HEK293T (cell line): ENCODE measurements at places on chromosomes 2 and 18.

DNA sequence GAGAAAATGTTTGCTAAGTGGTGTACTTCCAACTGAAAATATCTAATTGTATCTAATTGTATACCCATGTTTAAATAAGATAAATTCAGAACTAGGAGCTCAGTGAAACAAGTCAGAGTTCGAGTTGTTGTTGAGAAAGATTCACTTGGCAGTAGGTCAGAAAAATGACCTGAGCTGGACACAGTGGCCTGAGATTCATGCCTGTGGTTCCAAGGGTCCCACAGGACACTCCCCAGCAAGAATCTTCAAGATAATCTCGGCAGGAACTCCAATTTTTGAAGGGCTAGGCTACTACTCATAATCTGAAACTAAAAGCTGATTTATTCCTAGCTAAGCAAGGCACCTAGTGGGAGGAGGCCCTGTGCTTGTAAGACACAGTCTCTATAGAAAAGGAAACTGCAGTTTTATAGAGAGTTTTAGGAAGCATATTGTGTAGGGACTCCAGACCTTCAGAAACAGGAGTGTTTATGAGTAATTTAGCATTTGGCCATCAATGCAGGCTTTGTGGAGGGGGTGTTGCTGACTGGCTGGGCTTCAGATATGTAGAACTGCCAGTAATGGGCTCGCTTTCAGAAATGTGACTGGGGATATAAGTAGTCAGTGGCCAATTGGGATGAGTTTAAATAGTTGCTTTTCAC lies 43.2 kb downstream of the SP140 start:
- no peak for DNase-seq

- no peak for DNase-seq
These were observed 722.0 kb downstream of the EPHA4 start for GRCh38 chr2:220850116-220850515.

- no peak for DNase-seq
These were observed 121.6 kb downstream of the MTCL1 start for GRCh38 chr18:8826971-8827370.

- no peak for DNase-seq
These were observed 370.1 kb downstream of the FBXO15 start for GRCh38 chr18:73777356-73778031.

DNA sequence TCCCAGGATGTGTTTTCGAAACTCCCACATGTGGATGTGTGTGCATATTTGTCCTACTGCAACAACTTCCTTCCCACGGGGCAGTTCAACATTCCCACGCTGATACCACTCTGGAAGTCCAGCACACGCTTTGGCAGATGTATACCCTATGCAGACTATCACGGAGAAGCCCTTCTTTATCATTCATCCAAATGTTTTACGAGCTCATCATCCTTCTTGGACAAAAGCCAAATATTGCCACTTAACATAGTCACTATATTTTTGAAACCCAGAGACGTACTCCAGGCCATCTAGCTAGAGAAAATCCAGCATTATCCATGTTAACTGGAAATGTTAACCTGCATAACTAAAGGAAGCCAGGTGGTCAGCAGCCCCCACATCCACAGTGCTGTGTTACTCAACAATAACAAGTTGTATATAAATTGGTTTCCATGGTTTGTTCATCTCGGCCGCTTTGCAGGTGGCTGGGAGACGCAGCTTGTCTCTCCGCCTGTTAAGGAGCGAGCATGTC lies 131.5 kb downstream of the ZNF532 start:
- no peak for DNase-seq

DNA sequence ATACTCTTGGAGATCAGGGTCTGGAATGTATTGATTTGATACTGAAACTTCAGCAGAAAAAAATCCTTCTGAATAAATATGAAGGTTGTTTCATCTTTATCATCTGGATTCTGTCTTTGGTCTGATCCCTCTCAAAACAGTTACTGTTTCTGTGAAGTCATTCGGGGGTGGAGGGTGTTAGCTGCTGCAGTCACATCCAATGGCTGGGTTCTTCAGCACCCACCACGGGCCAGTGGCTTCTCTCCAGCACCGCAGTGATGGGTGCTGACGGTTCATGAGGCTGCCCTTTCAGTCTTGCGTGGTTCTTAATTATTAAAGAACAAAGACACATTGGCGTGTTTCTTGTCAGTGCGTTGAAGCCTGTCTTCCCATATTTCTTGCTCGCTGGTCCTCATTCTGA lies 148.0 kb downstream of the LDLRAD4 start:
- no peak for DNase-seq
